ENCODE measurements at places on chromosomes 12 and 14.

- H3K36me3 ChIP-seq: peaks cover 31% of the 10 kb centered on the region
- peaks cover 26% of the 10 kb centered on the region for H3K4me1 ChIP-seq
- no peak overlapping the region for H3K27ac ChIP-seq
Measured at GRCh38 chr12:92121826-92122225, 23.8 kb downstream of the BTG1 start.

- no peak within 1 kb of the TSS for H3K27ac ChIP-seq
- peak within 1 kb of the TSS; percentile 14 for H3K4me3 ChIP-seq
- peak; percentile 7 for DNase-seq
- no peaks in the 10 kb centered on the region for H3K36me3 ChIP-seq
Measured at GRCh38 chr12:10130042-10130441, at the start of gene CLEC7A. TSS of gene CLEC7A (minus strand) at chr12:10130199. CDS start at chr12:10130082, 117 bp downstream.

GRCh38 chr14:35167496-35167895 lies 45.1 kb downstream of the PRORP start:
- H3K27ac ChIP-seq: no peak overlapping the region
- H3K27me3 ChIP-seq: no peaks in the 10 kb centered on the region
- no peak overlapping the region for H3K4me3 ChIP-seq
- H3K36me3 ChIP-seq: peaks cover 34% of the 10 kb centered on the region
- no peak for DNase-seq

- H3K27me3 ChIP-seq: no peaks in the 10 kb centered on the region
- H3K4me3 ChIP-seq: no peak overlapping the region
- H3K36me3 ChIP-seq: peaks cover 35% of the 10 kb centered on the region
- no peak overlapping the region for H3K27ac ChIP-seq
Measured at GRCh38 chr14:91163316-91163715, 49.4 kb downstream of the DGLUCY start.

DNA sequence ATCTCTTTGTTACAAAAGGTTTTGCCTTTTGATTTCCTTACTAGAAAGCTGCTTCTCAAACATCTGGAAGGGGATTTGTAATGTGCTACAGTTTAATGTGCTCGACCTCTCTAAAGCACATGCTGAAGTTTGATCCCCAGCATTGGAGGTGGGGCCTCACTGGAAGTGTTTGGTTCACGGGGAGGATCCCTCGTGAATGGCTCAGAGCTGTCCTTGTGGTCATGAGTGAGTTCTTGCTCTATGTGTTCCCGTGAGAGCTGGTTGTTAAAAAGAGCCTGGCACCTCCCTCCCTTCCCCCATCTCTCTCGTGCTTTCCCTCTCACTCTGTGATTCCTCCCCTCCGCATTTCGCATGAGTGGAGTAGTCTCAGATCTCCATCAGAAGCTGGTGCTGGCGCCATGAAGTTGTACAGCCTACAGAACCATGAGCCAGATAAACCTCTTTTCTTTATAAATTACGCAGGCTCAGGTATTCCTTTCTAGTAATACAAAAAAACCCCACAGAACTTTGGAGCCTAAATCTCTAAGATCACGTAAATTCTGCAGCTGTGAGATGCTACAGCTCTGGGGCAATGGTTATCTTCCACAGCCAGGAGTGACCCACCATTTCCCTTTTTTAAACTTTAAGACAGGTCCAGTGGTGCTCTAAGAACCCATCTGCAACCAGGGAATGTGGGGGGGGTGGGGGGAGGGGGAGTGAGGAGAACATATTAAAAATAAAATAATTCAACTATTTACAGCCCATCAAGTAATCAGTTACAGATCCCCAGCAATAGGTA lies 214.4 kb downstream of the FOXN3 start:
- no peak for DNase-seq
- H3K4me1 ChIP-seq: peaks cover 24% of the 10 kb centered on the region
- H3K36me3 ChIP-seq: peaks cover 26% of the 10 kb centered on the region
- peak overlapping the region; percentile 72 for H3K27ac ChIP-seq
- H3K4me3 ChIP-seq: no peak overlapping the region

DNA sequence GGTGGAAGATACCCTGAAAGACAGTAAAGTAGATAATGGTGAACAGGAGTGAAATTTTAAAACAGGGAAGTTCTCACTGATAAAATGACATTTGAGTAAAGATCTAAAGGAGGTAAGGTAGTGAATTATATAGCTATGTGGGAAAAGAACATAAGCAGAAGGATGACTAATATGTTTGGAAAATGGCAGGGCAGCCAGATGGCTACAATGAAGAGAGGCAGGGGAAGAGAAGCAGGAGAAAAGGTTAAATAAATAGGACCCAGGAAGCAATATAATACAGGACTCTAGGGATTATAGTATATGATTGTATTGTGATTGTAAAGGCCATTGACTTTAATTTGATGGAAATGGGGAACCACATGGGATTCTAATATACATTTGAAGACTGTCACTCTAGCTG lies 33.0 kb downstream of the SCFD1 start:
- no peaks in the 10 kb centered on the region for H3K27me3 ChIP-seq
- peaks cover 18% of the 10 kb centered on the region for H3K36me3 ChIP-seq
- no peak for DNase-seq
- H3K27ac ChIP-seq: no peak overlapping the region
- no peak overlapping the region for H3K4me3 ChIP-seq
- no peaks in the 10 kb centered on the region for H3K4me1 ChIP-seq

GRCh38 chr12:117593815-117594400 lies 232.5 kb upstream of the NOS1 start:
- no peaks in the 10 kb centered on the region for H3K36me3 ChIP-seq
- no peak for DNase-seq
- H3K4me1 ChIP-seq: no peaks in the 10 kb centered on the region
- H3K27me3 ChIP-seq: no peaks in the 10 kb centered on the region

- H3K4me3 ChIP-seq: peak overlapping the region; percentile 79
- DNase-seq: no peak
- H3K4me1 ChIP-seq: peaks cover 17% of the 10 kb centered on the region
- H3K36me3 ChIP-seq: peaks cover 5% of the 10 kb centered on the region
- peak overlapping the region; percentile 90 for H3K27ac ChIP-seq
Measured at GRCh38 chr12:2876431-2877046, 435 bp downstream of the FOXM1 start.

DNA sequence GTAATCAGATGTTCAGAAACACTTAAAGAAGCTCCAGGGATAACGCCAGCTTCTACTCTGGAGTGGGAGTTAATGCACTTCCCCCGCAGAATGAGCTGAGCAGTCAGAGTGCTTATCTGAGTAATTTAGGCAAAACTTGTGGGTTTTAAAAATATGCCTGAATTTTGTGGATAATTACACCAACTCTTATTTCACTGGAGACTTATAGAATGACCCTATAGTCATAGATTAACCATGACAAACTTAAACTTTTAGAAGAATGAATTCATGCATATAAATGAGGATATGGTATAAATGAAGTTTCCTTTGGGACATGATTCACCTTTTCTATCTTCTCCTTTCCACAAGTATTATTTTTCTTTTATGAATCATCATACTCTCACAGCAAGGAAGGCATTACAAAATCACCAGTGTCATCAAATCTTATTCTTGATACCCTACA lies 241.1 kb upstream of the FBXO33 start:
- DNase-seq: no peak
- no peak overlapping the region for H3K4me3 ChIP-seq

DNA sequence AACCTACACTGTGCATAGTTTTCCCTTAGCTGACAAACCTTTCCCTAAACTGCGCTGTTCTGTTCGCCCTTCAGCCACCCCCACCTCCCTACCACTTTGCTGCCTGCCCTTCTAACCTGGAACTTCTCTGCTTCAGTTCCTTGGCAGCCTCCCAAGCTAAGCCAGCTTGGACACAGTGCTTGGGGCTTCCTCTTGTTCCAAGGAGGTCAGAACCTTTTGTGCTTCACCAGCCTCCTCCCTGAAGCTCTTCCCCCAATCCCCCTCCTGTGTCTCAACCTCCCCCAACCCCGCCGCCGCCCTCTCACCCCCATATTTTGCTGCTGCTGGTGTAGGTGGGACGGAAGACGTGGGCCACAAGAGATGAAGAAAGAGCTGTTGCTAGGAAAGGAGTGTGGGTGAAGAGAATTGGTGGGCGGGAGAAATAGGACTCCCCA lies 8.1 kb upstream of the RIC8B start:
- no peak for DNase-seq
- no peak overlapping the region for H3K27ac ChIP-seq
- peaks cover 6% of the 10 kb centered on the region for H3K27me3 ChIP-seq
- no peaks in the 10 kb centered on the region for H3K4me1 ChIP-seq
- H3K4me3 ChIP-seq: no peak overlapping the region

- no peaks in the 10 kb centered on the region for H3K4me1 ChIP-seq
- no peak for DNase-seq
- no peaks in the 10 kb centered on the region for H3K36me3 ChIP-seq
- no peaks in the 10 kb centered on the region for H3K27me3 ChIP-seq
- H3K4me3 ChIP-seq: no peak overlapping the region
- H3K27ac ChIP-seq: no peak overlapping the region
Measured at GRCh38 chr12:87784350-87784749, 244.9 kb downstream of the C12orf50 start.

- no peak overlapping the region for H3K27ac ChIP-seq
- no peaks in the 10 kb centered on the region for H3K4me1 ChIP-seq
- no peak for DNase-seq
- no peaks in the 10 kb centered on the region for H3K27me3 ChIP-seq
Measured at GRCh38 chr12:83656004-83656403, 969.3 kb downstream of the TMTC2 start.

DNA sequence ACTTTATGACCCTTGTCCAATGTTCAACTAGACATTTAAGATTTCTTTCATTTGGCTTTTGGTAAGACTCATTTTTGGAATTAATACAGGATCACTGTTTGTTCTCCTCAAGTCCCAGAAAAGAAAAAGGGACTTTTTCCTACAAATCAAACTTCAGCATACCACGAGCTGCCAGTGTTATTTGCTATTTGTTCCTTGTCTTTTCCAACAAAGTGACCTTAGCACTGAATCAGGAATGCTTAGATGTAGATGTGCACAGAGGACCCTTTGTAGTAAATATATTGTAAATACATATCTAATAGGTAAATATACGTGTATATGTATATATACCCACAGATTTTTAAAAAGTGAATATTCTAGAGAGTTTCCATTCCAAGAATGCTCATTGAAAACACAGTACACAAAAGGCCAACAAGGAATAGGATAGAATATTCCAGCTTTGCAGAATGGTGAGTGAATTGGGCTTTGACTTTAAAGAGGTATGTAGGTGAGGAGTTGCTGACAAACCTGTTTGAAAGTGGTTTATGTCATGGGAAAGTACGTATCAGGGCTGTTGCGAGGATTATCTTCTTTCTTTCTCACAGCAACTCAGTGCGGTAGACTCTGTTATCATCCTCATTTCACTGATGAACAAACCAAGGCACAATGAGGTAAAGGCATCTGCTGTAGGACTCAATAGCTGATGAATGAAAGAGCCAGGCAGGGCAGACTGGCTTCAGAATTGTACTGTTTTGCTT lies 65.0 kb downstream of the HMGA2 start:
- no peaks in the 10 kb centered on the region for H3K36me3 ChIP-seq
- H3K27me3 ChIP-seq: peaks cover 11% of the 10 kb centered on the region
- no peak overlapping the region for H3K27ac ChIP-seq

GRCh38 chr14:94501588-94502516 lies 7.4 kb downstream of the SERPINA12 start:
- DNase-seq: no peak
- H3K27me3 ChIP-seq: peaks cover 3% of the 10 kb centered on the region
- no peak overlapping the region for H3K27ac ChIP-seq
- no peaks in the 10 kb centered on the region for H3K36me3 ChIP-seq
- H3K4me1 ChIP-seq: no peaks in the 10 kb centered on the region

DNA sequence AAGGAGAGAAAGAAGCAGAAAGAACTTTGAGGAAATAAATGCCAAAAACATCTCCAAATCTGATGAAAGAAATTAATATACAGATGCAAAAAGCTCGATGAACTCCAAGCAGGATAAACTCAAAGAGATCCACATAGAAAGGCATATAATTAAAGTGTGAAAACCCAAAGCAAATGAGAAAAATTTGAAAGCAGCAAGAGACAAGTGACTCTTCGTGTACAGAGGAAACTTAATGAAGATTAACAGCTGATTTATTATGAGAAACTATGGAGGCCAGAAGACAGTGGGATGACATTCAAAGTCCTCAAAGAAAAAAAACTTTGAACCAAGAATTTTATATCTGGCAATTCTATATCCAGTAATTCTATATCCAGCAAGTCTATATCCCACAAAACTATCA lies 163.0 kb upstream of the TMCC3 start:
- H3K36me3 ChIP-seq: peaks cover 45% of the 10 kb centered on the region
- H3K27ac ChIP-seq: no peak overlapping the region
- no peaks in the 10 kb centered on the region for H3K27me3 ChIP-seq
- peaks cover 26% of the 10 kb centered on the region for H3K4me1 ChIP-seq
- no peak for DNase-seq

DNA sequence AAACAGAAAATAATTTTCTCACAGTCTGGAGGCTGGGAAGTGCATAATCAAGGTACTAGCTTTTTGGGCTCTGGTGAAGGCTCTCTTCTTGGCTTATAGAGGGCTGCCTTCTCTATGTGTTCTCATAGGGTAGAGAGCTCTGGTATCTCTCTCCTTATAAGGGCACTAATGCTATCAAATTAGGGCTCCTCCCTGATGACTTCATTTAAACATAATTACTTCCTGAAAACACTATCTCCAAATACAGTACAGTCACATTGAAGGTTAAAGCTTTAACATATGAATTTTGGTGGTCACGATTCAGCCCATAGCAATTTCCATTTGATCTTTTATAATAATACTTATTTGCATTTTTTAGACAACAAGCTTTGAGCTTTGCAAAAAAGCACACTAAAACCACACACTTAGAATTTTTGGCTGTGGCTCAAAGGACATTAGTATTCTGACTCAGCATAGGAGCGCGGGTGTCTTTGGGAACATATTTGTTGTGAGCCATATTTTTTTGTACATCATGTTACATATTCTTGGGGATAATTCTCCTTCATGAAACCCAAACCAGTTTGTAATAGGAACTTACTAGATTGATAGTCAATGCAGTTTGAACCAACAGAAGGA lies 808.1 kb upstream of the FBXO33 start:
- no peaks in the 10 kb centered on the region for H3K36me3 ChIP-seq
- H3K4me3 ChIP-seq: no peak overlapping the region
- no peak for DNase-seq

- no peaks in the 10 kb centered on the region for H3K4me1 ChIP-seq
- DNase-seq: no peak
- peaks cover 2% of the 10 kb centered on the region for H3K27me3 ChIP-seq
- H3K36me3 ChIP-seq: no peaks in the 10 kb centered on the region
Measured at GRCh38 chr12:93029091-93029490, 100.0 kb upstream of the EEA1 start.

GRCh38 chr14:54651649-54652048 lies 84.7 kb downstream of the SAMD4A start:
- peaks cover 7% of the 10 kb centered on the region for H3K36me3 ChIP-seq
- no peaks in the 10 kb centered on the region for H3K27me3 ChIP-seq
- no peak overlapping the region for H3K27ac ChIP-seq

- no peaks in the 10 kb centered on the region for H3K36me3 ChIP-seq
- H3K4me1 ChIP-seq: peaks cover 3% of the 10 kb centered on the region
- H3K4me3 ChIP-seq: no peak overlapping the region
- H3K27me3 ChIP-seq: peaks cover 2% of the 10 kb centered on the region
Measured at GRCh38 chr14:100012478-100013327, 52.5 kb upstream of the EVL start.

- H3K4me3 ChIP-seq: no peak overlapping the region
- DNase-seq: no peak
- H3K36me3 ChIP-seq: peaks cover 2% of the 10 kb centered on the region
Measured at GRCh38 chr14:103304706-103305105, 29.3 kb upstream of the EIF5 start.

- H3K27ac ChIP-seq: peak overlapping the region; percentile 85
- no peak overlapping the region for H3K4me3 ChIP-seq
- H3K4me1 ChIP-seq: peaks cover 42% of the 10 kb centered on the region
- peaks cover 51% of the 10 kb centered on the region for H3K36me3 ChIP-seq
Measured at GRCh38 chr12:94297876-94298505, 149.6 kb downstream of the PLXNC1 start.

GRCh38 chr14:99552572-99553216 lies 51.3 kb downstream of the CCDC85C start:
- H3K4me1 ChIP-seq: peaks cover 6% of the 10 kb centered on the region
- no peak overlapping the region for H3K27ac ChIP-seq
- no peak overlapping the region for H3K4me3 ChIP-seq
- H3K36me3 ChIP-seq: no peaks in the 10 kb centered on the region
- peaks cover 6% of the 10 kb centered on the region for H3K27me3 ChIP-seq
- DNase-seq: no peak
